ENCODE measurements at places on chromosomes 6 and 20. TPM values are rescaled to one million over a fixed set of nuclear protein-coding genes. Genes with fewer than 3 reads are reported as not detected.

TCF15 gene
- total RNA-seq, result 4.0 TPM

COL9A1 gene
- total RNA-seq, result 4.2 TPM

EPB41L1 gene
- 48.2 TPM for total RNA-seq

TSBP1 gene
- total RNA-seq, result not detected

AIF1 gene
- 10.9 TPM for total RNA-seq

GDAP1L1 gene
- not detected for total RNA-seq

ISM1 gene
- total RNA-seq, result 7.6 TPM

OSBPL2 gene
- total RNA-seq, result 45.0 TPM

LY6G6F gene
- 0.82 TPM for total RNA-seq

KCNQ5 gene
- total RNA-seq, result 6.5 TPM

ADGRG6 gene
- total RNA-seq, result 55.9 TPM

SRXN1 gene
- total RNA-seq, result 13.2 TPM

DCDC2 gene
- total RNA-seq, result 0.21 TPM

HUS1B gene
- total RNA-seq, result 0.92 TPM

PCSK2 gene
- total RNA-seq, result 0.72 TPM

TINAG gene
- not detected for total RNA-seq
